Fibroblast of lung (primary cell): ENCODE measurements at places on chromosomes 3 and 15. TPM values are rescaled to one million over a fixed set of nuclear protein-coding genes. Genes with fewer than 3 reads are reported as not detected.

DNA sequence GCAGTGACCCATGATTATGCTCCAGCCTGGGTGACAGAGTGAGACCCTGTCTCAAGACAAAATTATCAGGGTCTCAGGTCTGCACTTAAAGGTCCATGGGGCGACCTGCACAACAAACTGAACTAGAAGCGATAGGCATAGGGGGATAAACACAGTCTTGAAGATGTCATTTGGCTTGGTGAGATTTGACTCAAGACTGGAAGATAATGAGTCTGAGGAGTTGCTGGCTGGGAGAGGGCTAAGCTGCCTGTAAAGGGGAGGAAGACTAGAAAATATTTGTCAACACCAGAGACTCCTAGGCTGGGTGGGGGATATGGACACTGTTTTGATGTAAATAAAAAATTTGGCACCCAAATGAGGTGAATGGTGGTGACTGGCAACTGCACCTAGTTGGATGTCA lies 19.8 kb downstream of the GHRL start:
- H3K36me3 ChIP-seq, result peaks cover 5% of the 10 kb centered on the region
- H3K4me3 ChIP-seq, result no peak overlapping the region
- DNase-seq, result no peak
- no peaks in the 10 kb centered on the region for H3K4me1 ChIP-seq

SLC2A2 gene
- not detected in 2 replicates for polyA plus RNA-seq

GRCh38 chr3:184508938-184509337 lies 52.6 kb upstream of the EPHB3 start:
- DNase-seq, result no peak
- no peaks in the 10 kb centered on the region for H3K4me1 ChIP-seq
- H3K36me3 ChIP-seq, result no peaks in the 10 kb centered on the region
- H3K4me3 ChIP-seq, result no peak overlapping the region
- no peak overlapping the region for H3K27ac ChIP-seq

GRCh38 chr15:63350178-63350621 lies 31.4 kb downstream of the CA12 start:
- no peaks in the 10 kb centered on the region for H3K27me3 ChIP-seq
- DNase-seq, result peak; percentile 39
- H3K27ac ChIP-seq, result no peak overlapping the region
- H3K4me3 ChIP-seq, result no peak overlapping the region
- peaks cover 14% of the 10 kb centered on the region for H3K4me1 ChIP-seq
- H3K36me3 ChIP-seq, result no peaks in the 10 kb centered on the region

GRCh38 chr3:36924744-36925521 lies 19.9 kb downstream of the TRANK1 start:
- H3K27ac ChIP-seq, result no peak overlapping the region
- H3K36me3 ChIP-seq, result no peaks in the 10 kb centered on the region
- no peaks in the 10 kb centered on the region for H3K4me1 ChIP-seq
- DNase-seq, result no peak
- H3K27me3 ChIP-seq, result no peaks in the 10 kb centered on the region

GRCh38 chr3:197508461-197508860 lies 47.3 kb downstream of the BDH1 start:
- no peaks in the 10 kb centered on the region for H3K27me3 ChIP-seq
- H3K4me1 ChIP-seq, result no peaks in the 10 kb centered on the region
- H3K27ac ChIP-seq, result no peak overlapping the region
- H3K4me3 ChIP-seq, result no peak overlapping the region
